ENCODE measurements at places on chromosomes 2 and 18.
A peak's percentile ranks its signal among the peaks of the same experiment; 100 is the strongest.

DNA sequence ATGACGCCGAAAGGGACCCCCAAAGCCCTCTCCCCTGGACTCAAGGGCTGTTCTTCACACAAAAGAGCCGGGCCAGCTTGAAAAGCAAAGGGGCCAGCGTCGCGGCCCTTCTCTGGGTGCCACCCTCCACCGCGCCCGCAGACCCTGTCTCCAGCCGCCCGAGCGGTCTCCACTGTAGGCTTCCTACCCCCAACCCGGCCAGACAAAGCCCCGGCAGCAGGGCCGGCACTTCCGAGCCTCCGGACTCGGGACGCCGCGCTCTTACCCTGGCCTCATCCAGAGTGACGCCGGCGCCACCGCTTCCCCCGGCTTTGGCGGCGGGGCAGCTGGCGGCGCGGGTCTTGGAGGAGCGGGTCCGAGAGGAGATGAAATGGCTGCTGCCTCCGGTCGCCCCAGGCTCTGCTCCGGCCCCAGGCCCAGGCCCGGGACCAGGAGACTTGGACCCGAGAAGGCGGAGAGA lies 603 bp downstream of the ATAD2B start:
- DNase-seq, result no peak

GRCh38 chr2:217695033-217695520 lies 307.7 kb downstream of the TNS1 start:
- DNase-seq, result no peak

- DNase-seq, result no peak
Observed at GRCh38 chr18:73232933-73233332, 365.1 kb upstream of the NETO1 start.

DNA sequence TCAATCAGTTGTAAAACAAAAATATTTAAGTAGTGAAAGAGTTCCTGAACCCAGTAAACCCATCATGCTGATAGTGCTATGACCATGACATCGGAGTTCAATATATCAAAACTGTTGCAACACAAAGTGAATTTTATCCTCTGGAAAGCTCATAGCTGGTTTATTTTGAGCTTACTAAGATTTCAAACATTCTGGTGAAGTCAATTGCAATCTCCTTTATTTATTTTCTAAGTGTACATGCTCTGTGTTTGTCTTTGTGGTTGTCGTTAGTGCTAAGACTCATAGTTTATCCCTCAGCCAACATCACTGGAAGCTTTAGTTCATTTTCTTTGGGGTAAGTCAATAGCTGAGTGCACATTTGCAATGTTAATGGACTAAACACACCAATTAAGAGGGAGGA lies 91.9 kb downstream of the QPCT start:
- DNase-seq, result no peak

- no peak for DNase-seq
Observed at GRCh38 chr2:112940859-112941625, 30.1 kb downstream of the IL37 start.

DNA sequence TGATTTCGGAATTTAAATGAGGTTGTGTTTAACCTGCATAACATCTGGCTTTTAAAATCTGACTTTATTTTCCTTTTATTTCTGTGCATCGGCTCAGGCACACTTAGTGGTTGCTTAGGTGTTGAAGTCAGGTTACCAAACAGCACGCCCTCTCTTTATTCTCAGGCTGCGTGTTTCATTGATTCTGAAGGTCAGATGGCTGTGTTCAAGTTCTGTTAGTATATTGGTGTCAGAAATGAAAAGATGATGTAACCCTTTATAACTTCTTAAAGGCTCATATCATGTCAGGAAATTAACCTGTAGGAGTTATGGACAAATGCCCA lies 246.5 kb downstream of the LDLRAD4 start:
- no peak for DNase-seq

- no peak for DNase-seq
Observed at GRCh38 chr2:190996338-190996946, 17.5 kb downstream of the STAT1 start.

DNA sequence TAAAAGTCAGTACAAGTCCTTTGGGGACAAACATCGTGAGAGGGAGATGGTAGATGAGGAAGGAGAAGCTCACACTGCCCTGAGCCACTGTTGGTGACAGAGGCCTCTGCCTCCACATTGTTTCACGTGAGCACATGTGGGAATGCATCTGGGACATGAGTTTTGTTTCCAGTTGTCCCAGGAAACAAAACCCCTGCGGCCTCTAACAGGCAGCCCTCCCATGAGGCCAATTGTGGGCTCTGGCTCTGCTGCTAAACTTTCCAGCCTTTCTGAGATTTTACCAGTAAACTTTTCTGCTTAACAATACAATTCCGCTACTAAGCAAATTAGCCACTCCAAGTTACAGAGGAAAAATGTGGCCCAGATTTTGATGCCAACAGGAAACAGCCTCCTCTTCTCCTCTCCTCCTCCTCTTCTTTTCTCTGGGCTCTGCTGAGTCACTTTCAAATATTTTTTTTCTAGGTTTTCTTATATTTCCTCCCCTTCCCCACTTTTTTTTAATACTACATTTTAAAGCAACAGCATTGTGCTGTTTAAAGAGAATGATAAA lies 23.4 kb upstream of the LRRC30 start:
- DNase-seq, result no peak

DNA sequence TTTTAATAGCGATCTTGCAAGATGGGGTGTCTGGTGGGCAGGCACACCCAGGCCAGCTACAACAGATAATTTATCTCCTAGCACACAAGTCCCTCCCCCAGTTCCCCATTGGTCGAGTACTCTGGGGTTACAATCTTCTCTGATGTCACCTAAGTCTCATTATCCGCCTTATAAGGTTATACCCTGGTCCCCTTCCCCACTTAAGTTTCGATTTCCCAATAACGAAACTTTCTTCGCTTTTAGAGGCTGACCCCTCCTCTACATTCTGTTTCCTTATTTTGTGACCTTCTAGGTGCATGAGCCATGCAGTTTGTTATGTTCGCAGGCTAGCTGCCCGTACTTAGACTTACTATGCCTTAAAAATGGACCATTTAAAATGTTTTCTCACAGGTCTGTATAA lies 180.1 kb downstream of the CAPN13 start:
- DNase-seq, result no peak

- no peak for DNase-seq
Observed at GRCh38 chr2:140472676-140473075, 1658.1 kb downstream of the LRP1B start.

DNA sequence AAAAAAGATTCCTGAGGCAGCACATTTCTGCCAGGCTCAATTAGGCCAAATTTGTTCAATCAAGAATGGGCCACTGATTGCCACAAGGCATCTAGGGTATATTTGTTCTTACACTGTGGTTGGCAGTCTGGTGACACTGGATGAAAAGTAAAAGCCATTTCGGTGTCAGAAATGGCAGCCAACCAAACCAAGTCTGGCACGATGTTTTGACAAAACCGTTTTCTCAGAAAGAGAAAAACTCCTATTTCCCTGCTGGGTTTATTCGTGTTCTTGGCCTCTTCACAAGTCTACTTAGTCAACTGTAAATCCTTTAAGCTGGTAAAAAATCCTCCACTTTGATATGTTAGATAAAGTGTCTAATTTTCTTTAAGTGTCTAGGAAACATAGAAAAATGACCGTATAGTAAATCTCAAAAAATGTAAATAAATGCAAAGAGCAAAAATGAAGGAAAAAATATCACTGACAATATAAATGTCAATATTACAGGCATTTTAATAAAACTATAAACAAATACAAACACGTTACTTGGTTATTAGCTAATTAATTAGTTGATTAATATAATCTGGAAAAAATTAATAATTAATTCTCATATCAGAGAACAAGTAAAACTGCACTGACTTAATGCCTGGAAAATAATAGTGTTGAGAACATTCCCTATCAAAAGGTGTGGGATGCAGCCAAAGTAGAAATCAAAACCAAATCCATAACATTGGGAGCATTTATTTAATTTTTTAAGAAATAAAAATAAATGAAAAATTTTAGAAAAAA lies 182.0 kb upstream of the ZNF804A start:
- no peak for DNase-seq

GRCh38 chr2:225464346-225465025 lies 65.0 kb downstream of the NYAP2 start:
- DNase-seq, result no peak

DNA sequence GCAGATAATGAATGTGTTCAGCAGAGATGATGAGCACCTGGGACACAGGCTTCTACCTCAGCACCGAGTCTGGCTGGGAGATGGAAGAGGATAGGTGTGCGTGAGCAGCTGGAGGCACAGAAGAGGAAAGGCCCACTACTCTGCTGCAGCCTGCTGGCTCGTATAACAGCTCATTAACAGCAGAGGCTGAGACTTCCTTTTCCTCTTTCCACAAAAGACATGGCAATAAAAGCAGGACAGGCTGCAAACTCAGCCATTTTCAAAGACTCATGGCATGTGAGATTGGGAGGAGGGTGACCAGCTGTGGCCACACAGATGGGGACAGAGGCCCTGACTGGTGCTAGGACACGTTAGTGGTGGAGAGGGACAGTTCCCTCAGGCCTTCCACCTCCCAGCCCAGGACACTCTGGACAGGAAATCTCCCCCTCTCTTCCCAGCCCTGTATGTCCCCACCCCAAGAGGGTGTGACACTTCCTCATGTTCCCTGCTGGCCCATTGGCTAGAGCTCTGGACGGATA lies 60.3 kb downstream of the CACNB4 start:
- DNase-seq, result no peak

GRCh38 chr2:46376586-46376985 lies 79.4 kb downstream of the EPAS1 start:
- no peak for DNase-seq

GRCh38 chr2:220469201-220469600 lies 841.8 kb downstream of the SLC4A3 start:
- DNase-seq, result no peak

- no peak for DNase-seq
Observed at GRCh38 chr2:36568516-36569246, 29.3 kb downstream of the FEZ2 start.

- DNase-seq, result no peak
Observed at GRCh38 chr2:224777559-224777930, 61.4 kb upstream of the CCDC195 start.

GRCh38 chr18:56256659-56257058 lies 381.7 kb downstream of the TXNL1 start:
- no peak for DNase-seq

DNA sequence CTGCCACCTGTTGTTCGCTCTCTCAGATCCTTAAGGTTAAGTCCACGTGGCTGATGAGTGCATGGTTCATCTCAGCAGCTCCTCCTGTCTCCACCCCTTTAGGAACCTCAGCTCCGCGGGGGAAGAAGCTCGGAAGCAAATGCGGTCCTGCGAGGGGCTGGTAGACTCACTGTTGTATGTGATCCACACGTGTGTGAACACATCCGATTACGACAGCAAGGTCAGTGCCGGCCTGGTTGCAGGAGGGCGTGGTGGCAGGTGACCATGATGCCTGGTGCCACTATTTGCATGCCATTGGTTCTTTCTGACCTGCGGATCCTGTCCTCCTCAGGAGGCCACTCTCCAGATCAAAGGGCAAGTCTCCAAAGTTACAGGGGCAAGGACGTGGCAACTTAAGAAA lies 133.9 kb upstream of the DAPL1 start:
- no peak for DNase-seq

DNA sequence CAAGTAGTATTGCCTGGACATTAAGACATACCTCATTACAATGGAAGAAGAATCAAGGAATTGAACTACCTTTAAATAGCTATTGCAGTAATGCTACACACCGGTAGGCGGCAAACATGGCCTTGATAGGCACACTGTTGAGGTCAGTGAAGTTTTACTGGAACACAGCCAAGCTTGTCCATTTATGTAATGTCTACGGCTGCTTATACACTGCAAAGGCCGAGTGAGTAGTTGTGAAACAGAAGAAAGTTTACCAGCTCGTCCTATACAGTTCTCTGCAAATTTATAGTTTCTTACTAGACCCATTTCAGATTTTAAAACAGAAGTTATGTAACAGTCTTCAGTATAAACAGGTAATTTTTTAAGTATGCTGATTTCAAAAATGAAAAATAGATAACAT lies 38.8 kb downstream of the PPP4R1 start:
- DNase-seq, result peak; percentile 27

GRCh38 chr2:154713675-154714074 lies 15.2 kb downstream of the KCNJ3 start:
- DNase-seq, result no peak

GRCh38 chr2:157220502-157220901 lies 37.0 kb upstream of the GALNT5 start:
- no peak for DNase-seq

- DNase-seq, result peak; percentile 63
Observed at GRCh38 chr2:9770308-9771100, 72.8 kb upstream of the TAF1B start.

DNA sequence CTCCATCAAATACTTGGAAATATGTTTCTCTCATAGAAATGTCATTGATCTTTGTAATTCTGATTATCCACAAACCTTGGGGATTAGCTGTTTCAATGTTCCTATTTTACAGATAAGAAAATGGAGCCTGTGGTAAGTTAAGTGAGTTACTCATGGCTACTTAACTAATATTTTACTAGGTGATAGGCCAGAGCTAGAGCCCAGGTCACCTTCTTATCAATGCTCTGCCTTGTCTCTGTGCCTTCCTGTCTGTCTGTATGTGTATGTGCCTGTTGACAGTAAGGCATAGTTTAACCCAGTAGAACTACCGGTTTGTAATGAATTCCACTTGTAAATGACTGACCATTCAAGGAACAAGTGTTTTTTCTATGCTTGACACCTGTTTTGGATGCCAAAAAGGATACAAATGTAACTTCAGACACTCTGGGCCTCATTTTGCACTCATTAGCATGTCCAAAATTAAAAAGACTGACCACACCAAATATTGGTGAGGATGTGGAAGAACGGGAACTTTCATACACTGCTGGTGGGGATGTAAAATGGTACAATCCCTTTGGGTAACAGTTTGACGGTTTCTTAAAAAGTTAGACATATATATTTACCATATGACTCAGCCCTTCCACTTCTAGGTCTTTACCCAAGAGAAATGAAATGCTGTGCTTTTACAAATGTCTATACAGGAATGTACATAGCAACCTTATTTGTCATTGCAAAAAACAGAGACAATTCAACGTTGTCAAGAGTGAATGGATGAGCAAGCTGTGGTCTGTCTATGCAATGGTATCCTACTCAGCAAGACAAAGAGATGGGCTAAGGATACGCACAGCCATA lies 19.6 kb upstream of the IL1A start:
- no peak for DNase-seq

DNA sequence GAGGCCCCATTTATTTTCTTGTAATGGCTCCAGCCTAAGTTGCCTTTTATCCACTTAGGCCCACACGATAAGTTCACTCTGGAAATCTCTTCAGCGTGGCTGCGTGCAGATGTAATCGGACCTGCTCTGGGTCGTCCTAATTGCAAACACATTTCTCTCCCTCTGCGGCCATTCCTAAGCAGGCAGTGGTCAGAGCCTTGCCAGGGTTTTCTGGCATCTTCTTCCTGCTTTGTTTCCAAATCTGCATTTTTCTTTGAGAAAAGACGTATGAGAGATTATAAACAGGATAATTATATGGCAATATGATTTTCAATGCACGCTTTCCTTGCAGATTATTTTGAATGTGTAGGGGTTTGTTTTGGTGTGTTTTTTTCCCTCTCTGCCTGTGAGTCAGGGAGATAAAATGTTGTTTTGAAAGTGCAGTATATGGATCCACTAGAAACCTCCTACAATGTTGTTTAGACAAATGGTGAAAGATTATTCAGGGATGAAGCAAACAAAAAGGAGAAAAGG lies 239.4 kb upstream of the TANK start:
- no peak for DNase-seq

Measured in H54 (cell line).